ENCODE measurements at places on chromosomes 6 and 20. TPM values are rescaled to one million over a fixed set of nuclear protein-coding genes. Genes with fewer than 3 reads are reported as not detected.
A peak's percentile ranks its signal among the peaks of the same experiment; 100 is the strongest.

DNA sequence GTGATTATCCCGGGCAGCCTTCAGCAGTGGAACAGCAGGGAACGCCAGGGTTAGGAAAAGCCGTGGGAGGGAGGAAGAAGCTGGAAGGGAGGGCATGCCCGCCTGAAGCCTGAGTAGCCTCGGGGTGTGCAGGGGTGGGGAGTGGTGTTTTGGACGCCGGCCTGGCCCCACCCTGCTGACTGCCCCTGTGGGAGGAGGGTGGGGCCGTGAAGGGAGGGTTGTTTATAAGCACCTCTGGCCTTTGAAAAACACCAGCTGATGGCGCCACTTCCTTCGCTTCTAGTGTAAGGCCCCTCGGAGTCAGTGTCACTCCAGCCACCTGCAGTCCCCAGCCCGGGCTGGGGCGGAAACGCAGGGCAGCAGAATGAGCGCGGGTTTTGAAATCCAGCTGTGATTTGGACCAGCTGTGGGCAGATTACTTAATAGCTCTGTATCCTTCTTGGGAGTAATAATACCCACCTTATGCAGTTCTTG lies 52.8 kb upstream of the BMP6 start:
- peak; percentile 59 for DNase-seq

- peak; percentile 48 for DNase-seq
Measured at GRCh38 chr20:19628570-19629134, 129.4 kb upstream of the RIN2 start.

Gene MCCD1
- 325 TPM for polyA plus RNA-seq

GRCh38 chr6:79635232-79635543 lies 4.1 kb downstream of the SH3BGRL2 start:
- peak; percentile 32 for DNase-seq

DNA sequence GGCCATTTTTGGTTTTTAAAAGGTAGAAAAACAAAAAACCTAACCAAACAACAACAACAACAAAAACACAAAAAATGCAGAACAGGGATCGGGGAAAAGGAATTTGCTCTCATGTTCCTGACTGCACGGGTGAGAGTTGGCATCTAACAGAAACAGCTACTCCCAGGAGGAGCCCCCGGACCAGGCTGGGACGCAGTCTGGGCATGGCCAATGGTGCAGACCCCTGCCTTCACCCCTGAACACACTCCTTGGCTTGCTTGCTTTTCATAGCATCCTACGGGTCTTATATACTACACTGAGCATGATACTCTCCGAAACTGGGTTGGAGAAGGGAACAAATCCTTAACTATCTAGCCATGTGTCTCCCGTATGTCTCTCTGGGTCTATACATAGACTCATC lies 587 bp upstream of the MAS1 start:
- no peak for DNase-seq

GRCh38 chr20:45840700-45841198 lies 7.2 kb downstream of the SNX21 start:
- no peak for DNase-seq

GRCh38 chr6:75266716-75267291 lies 17.8 kb downstream of the TMEM30A start:
- DNase-seq = no peak

- DNase-seq = no peak
Measured at GRCh38 chr6:12791371-12791770, 74.8 kb downstream of the PHACTR1 start.

DNA sequence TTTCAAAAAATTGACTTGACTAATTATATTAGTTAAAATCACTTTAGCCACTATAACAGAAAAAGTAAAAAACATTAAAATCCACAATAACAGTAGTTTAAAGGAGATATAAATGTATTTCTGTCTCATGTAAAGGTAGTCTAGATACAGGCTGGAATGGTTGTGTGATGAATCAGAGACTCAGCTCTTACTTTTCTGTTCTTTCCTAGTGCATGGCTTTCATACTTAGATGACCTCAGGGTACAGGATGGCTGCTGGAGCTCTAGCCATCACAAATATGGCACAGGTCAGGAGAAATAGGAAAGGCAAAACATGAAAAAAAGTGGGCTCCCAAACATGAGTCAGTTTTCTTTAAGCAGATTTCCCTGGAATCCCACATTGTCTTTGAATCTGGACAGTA lies 157.7 kb upstream of the FLRT3 start:
- DNase-seq = no peak

Gene TAB2
- 23.2 TPM for polyA plus RNA-seq

DNA sequence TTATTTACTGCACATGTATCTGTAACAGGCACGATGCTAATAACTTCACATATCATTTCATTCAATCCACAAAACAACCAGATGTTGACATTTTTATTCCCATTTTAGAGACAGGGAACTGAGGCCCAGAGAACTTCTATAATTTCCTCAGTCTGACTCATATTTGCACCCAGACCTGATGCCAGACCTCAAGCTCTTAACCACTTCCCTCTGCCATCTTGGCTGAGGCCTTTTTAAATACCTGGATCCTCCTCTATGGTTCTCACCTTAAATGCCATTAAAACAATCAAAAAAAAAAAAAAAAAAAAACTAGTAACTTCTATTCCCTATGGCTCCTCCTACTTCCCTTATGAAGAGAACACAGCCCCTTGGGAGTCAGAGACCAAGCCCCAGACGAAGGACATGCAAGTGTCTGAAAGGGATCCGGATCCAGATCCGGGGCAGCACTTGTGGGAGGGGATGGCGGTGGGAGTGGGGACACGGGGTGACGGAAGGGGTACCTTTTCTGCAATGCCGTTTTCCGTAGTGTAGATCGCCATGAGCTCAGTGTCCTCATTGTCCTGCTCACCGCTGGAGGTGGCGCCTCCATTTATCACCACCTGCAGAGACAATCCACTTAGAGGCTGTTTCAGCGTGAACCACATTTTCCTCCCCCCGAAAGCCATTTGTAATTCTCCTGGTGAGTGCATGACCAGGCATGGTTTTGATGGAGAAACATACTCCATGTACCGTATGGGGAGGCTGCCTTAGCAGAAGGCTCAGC lies 88.7 kb downstream of the SLC23A2 start:
- DNase-seq = no peak

DNA sequence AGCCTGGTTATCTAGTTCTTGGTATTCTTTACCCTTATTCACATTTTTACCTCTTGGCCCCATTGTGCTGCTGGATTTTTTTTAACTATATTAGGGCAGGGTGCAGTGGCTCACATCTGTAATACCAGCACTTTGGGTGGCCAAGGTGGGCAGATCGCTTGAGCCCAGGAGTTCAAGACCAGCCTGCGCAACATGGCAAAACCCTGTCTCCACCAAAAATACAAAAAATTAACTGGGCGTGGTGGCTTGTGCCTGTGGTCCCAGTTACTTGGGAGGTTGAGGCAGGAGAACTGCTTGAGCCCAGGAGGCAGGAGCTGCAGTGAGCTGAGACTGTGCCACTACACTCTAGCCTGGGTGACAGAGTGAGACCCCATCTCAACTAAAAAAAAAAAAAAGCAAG lies 12.2 kb upstream of the TAF8 start:
- no peak for DNase-seq

DNA sequence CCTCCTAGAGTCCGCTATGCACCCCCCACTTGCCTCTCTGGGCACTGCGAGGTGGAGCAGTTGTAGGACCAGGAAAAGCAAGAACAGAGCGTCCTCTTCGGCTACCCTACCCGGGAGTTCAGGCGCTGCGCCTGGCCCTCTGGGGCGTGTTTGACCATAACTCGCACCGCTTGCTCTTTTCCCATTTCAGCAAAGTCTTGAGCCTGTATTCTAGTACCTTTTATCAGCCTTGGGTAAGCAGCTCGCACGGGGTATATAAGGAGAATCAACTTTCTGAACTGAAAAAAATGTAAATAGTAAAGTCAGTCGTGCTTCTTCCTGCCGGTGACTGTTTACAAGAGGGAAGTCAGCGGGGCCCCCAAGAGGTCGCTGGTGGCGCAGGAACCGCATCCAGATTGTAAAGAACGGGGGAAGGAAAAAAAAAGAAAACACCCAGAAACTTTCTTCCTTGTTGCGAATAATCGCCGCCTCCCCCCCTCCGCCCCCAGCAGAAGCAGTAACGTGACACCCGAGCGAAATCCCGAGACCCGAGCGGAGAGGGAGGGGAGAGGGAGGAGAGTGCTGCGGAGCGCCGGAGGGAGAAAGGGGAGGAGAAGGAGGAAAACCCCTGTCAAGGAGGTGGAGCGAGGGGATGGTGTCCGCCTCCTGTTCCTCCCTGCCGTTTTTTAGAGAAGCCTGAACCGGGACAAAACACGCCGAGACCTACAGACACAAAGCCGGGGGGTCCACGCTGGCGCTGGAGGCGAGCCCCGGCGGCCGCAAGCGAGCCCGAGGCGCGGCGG lies at the start of gene UST:
Gene UST (plus strand): TSS at position 668 of the 782 bp plus-strand sequence. CDS start 401 bp downstream, outside the sequence.
- peak; percentile 97 for DNase-seq

Gene ULBP2
- 2.5 TPM for polyA plus RNA-seq
